ENCODE measurements at places on chromosomes 11 and 22.

DNA sequence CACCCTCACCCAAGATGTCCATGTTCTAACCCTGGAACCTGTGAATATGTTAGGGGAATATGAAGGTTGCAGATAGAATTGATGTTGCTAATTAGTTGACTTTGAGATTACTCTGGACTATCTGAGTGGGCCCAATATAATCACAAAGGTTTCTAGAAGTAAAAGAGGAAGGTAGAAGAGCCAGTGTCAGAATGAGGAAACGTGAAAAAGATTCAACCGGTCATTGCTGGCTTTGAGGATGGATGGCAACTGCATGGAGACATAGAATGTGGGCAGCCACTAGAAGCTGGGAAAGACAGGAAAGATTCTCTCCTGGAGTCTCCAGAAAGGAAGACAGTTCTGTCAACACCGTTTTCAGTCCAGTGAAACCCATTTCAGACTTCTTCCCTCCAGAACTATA, 86.6 kb downstream of the CLPB start:
- no peak for DNase-seq

DNA sequence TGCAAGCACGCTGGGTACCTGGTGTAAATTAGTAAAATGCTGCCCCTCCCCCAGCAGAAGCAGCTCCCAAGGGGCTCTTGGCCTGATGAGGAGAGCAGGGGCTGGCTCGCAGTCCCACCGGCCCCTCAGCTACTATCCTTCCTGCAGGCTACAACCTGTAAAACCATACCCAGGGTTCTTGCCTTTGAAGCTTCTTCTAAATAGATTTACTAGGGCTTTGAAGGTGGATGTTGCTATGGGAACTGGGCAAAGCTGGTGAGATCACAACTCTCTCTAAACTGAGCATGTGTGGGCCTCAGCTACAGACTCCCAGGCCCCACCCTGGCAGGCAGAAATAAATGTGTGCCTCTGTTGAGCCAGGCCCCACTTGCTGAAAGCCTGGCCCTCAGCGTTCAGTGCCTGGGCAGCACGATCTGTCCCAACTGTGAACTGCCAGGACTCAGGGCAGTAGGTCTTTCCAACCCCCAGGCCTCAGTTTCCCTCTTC, 18.5 kb downstream of the CD5 start:
- no peak for DNase-seq

GRCh38 chr11:116875194-116875593, 37.8 kb upstream of the APOA1 start:
- no peak for DNase-seq

GRCh38 chr11:81839976-81840375, 893.7 kb downstream of the FAM181B start:
- DNase-seq = no peak

- no peak for DNase-seq
Observed at GRCh38 chr22:30763815-30764673, 69.4 kb downstream of the OSBP2 start.

DNA sequence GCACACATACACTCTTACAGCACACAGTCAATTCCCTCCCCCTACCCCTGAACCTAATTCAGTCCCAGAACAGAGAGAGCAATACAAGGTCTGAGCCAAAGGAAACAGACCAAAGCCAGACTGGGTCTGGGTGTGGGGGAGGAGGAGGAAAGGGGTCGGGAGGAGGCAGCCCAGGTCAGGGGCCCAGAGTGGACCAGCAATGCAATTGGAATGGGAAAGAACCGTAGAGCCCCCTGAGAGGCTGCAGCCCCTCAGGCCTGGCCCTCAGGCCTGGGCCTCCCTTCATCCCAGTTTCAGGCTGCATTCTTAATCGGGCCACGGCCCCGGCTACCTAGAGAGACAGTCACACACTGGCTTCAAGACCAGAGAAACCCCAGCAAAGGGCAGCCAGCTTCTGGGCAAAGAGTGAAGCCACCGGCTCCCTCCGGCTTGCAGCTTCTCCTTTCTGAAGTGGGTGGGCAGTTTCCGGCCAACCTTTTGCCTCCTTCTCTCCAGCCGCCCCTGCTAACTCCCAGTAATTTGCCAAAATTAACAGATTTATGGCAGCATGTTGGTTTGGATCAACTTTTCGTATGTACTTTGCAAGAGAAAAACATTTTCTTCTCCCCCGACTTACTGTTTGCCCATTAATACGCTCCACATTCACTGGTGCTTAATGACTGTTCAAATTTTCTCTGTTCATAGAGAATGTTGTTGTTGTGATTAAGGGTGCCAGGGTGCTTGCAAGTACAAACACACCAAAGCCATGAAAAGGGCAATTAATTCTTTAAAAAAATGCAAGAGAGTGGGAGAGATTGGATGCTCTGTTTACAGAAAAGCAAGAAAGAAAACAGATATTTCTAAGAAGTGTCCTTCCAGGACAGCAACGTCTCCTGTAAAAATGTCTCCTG, 488.3 kb downstream of the MN1 start:
- DNase-seq = no peak

DNA sequence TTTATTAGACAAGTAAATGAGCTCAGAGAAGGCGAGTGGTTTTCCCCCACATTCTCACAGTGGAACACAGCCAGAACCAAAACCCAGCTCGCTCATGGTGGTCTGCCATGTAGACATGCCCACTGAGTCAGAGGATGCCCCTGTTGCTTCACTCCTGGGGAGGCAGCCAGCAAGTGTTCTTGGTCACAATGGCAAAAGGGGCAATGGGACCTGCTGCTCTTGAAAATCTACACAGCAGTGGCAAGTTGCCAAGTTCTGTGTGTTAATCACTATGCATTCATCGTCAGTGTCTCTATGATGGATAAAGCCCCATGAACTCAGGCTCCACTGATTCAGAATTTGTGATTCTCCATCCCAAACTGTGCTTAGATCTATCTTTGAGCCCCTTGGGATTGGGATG, 64.7 kb upstream of the TBCEL start:
- no peak for DNase-seq

- no peak for DNase-seq
Observed at GRCh38 chr22:25508761-25509321, 55.6 kb upstream of the GRK3 start.

DNA sequence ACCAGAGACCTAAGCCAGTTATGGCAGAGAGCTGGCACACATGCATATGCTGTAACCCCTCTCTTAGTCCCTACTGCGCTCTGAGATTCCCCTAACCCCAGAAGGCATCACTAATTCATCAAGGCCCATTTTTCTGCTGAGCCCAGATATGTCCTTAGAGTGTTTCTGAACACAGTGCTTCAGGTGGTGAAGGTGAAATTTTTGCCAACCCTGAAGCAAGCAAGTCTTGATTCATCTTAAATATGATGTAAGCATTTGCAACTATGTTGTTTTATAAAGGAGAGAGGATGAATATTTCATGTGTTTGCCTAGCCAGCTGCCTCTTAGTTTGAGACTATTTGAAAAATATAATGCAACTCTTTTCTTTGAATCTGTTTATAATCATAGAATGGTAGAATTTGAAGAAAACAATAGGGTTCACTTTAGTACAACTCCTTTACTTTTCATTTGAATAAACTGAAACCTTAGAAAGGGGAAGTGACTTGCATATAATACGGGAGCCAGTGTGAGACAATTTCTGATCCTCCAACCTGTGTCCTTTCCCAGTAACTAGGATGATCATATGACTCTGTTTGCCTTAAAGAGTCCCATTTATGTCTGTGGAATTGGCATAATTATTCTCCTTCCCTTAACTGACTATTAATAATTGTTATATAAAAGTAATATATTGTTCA, 194.3 kb upstream of the MTNR1B start:
- DNase-seq = no peak

DNA sequence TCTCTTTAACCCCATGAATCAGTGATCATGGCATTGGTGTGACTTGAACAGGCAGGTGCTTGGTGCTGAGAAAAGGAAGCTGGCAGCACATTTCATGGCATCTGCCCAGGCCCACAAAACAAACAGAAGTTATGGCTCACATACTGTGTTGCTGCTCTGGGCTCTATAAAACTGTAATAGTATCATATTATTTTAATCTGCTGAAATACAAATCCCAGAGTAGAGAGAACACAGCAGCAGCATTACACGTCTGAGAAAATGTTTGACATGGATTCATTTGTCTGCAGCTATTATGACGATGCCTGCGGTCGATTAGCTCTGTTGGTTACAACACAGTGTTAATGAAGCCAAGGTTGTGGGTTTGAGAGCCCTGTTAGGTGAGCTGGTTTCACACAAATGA, 80.8 kb downstream of the ALX4 start:
- no peak for DNase-seq

DNA sequence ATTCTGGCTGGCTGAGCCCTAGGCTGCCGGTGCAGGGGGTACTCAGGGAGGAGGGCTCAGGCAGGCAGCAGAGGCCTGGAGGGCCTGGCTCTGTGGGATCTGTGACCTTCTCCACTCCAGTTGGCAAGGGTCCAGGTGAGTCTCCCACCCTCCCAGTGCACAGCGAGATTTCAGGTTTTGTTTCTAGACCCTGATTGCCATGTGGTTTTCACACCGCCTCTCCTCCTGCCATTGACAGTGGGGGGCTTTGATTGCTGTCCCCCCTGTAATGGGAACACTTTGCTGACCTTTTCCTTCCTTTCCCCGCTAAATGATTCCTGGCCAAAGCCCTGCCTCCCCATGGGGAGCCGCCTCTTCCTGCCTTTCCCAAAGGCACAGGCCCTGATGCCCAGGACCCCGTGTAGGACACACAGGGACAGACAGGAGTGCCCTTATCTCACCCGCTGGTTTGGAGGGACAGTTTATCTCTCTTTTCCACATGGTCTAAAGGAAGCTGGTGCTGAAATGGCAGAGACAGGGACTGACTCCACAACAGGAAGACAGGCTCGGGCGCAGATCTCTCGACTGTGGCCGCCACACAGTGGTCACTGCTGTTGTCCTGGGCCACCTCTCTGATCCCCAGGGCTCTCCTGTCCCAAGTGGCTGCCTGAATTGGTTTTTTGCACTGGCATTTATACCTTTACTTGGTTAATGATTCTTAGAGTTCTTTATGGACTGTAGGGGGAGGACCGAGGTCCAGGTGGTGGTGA, 43.4 kb downstream of the BCR start:
- DNase-seq = no peak

DNA sequence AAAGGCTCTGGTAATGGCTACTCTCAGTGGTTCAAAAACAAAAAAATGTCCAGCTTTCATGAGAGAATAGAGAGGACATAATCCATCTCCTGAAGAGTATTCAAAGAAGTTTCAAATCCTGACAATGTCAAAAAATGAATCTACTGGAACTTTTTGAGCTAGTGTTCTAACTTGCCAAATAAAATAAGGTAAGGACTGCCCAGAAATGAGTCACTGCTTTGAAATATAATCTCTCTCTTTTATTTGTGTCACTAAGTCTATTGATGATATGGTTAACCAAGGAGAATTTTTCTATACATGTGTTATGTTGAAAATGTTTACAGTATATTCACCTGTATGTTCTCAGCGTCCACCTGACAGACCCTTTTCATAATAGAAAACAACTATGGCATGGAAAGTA, 3.4 kb downstream of the GUCY1A2 start:
- no peak for DNase-seq

- no peak for DNase-seq
Observed at GRCh38 chr11:42465623-42466022, 846.2 kb upstream of the API5 start.

DNA sequence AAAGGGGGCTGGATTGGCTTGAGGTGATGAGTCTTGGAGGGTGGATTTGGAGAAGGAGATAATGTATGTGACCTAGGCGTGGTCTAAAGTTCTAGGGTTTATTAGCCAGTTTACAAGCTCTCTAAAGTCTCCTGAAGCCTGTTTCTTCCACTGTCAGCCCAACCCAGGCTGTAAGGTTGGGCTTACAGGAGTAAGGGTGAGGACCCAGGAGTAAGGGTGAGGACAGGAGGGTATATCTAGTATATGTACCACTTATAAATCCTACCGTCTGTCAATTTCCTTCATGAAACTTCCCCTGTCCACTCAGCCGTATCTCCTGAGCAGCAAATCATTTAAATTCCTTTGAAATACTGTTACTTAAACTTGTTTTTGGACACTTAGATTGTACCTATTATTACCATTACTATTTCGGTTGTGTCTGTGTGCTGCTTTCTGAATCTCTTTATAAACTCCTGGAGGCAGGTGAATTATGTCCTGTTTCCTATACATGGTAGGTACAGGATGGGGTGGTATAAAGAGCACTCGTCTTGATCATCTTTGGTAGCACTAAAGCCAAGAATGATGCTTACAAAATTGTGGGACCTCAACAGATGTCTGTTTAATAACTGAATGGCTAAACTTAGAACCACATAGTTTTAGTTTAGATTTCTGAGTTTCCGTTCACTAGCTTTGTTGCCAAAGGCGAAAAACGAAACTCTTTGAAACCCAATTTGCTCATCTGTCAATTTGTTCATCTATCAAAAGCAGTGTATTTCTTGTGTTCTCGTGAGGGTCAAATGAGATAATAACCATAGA, 192.0 kb downstream of the GRIK4 start:
- DNase-seq = no peak

GRCh38 chr11:8624698-8625097, 30.7 kb upstream of the STK33 start:
- DNase-seq = no peak

GRCh38 chr11:123472236-123472935, 42.3 kb downstream of the GRAMD1B start:
- no peak for DNase-seq

DNA sequence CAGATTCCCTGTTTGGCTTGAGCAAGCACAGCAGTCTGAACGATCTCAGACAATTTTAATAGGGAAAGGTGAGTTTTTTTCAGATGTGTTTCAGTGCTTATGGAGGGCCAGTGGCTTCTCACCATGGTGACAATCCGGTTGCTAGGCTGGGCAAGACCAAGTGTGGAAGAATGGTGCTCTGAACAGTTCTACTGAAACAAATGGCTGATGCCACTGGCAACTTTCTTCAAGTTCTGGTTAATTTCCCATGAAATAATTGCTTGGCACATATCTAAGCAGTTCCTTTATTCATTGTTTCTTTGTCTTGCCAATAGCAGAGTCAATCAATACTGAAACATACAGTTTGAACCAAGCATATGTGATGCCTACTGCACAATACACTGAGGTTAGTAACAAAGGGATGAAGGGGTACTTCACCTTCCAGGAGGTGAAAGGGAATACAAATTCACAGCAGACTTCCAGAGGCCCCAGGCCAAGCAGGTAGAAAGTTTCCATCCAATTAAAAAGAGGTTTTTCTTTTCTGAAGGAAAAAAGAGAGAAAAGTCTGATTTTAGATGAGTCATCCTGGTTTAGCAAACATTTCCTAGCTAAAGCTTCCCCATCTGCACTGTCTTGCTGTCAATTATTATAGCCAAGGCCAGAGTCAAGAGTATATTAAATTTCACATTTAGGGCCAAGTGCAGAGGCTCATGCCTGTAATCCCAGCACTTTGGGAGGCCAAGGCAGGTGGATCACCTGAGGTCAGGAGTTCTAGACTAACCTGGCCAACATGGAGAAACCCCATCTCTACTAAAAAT, 21.2 kb upstream of the NDUFC2 start:
- DNase-seq = no peak

GRCh38 chr11:125262194-125262829, 97.8 kb downstream of the PKNOX2 start:
- DNase-seq = no peak

All from effector memory CD4-positive, alpha-beta T cell (primary cell).